ENCODE measurements at places on chromosomes 16 and 17.

- no peak for DNase-seq
These were observed 15.6 kb upstream of the PDK2 start for GRCh38 chr17:50079334-50080095.

- no peak for DNase-seq
These were observed 1.0 kb downstream of the ANTKMT start for GRCh38 chr16:721765-722540.

- DNase-seq = no peak
These were observed 729 bp downstream of the LONP2 start for GRCh38 chr16:48244863-48245195.

GRCh38 chr16:75263291-75263962 lies 12.0 kb upstream of the BCAR1 start:
- DNase-seq = no peak

DNA sequence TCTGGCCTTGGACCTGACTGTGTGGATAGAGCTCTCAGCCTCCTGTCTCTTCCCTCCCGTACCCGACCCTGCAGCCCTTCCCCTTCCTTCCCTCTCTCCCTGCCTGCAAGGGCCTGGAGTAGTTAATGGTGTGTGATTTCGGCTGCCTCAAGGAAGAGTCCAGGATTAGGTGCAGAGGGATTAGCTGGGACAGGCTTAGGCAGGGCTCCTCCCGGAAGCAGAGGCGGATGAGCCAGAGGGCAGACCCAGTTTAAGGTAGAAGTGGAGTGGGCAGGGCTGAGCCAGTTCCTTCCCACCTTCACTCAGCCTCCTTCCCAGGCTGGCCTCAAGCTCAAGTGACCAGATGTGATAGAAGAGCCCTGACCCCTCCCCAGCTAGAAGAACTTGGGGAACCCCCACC lies 16.8 kb downstream of the GUCY2D start:
- DNase-seq = no peak

DNA sequence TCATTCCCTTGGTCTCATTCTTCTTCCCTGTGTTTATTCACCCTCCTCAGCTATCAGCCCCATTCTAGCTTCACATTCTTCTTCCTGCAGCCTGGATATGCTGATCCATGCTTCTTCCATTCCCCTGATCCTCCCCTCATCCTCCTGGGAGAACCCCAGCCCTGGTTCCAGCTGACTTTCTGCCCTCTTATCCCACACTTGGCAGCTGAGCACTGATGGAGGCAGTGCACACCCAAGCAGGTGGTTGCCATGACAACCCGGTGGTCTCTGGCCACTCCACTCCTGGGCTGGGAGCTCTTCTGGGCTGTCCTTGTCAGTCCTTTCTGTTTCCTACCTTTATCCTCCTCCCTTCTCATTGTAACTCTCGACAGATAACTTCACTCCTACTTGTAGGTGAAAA lies 16.7 kb upstream of the TUBG2 start:
- no peak for DNase-seq

DNA sequence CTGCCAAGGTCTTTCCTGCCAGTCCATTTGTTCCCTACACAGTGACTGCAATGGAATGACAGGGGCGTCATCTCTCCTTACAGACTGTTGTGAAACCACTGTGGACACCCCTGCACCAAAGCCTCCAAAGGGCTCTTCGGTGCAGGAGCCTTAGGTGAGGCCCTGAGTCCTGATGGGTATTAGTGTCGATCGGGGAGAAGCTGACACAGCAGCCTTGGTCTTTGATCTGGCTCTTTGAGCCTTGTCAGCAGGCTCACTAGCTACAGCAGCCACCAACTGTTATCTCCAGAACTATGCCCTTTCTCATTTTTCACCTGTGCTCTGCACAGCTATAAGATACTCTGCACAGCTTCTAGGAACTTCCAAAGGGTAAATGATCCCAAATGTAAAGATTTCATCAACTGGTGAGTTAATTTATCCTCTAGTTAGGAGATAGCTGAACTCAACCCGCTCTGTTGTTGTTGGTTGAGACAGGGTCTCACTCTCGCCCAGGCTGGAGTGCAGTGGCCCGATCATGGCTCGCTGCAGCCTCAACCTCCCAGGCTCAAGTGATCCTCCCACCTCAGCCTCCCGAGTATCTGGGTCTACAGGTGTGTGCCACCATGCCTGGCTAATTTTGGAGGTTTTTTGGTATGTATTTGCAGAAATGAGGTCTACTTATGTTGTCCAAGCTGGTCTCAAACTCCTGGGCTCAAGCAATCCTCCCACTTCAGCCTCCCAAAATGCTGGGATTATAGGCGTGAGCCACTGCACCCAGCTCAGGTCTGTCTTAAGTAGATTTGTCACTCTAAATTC lies 19.7 kb downstream of the G6PC1 start:
- DNase-seq = no peak

DNA sequence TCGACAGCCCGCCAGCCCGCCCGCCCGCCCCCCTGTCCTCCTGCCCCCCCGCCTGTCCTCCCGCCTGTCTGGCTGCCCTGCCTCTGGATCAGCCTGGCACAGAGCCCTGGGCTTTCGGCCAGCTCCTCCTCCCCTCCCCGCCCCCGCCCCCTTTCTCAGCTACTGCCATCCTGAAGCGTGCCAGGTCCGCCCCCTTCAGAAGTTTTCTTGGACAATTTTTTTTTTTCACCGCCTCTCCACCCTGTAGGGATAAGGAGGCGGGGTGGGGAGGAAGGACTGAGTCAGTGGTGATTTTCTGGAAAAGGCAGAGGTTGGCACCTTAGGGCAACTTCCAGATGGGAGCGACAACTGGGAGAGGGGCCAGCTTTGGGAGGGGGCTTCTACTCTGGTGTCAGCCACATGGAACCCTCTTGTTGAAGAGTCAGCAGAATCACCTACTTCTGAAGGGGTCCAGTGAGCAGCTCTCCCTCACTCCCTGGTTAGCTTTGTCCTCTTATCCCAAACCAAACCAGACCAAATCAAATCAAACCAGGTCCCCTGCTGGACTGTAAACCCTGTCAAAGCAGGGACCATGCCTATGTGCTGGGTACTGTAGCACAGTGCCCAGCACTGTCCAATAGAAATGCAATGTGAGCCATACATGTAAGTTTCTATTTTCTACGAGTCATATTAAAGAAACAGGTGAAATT lies 19.7 kb downstream of the IGF2BP1 start:
- no peak for DNase-seq

DNA sequence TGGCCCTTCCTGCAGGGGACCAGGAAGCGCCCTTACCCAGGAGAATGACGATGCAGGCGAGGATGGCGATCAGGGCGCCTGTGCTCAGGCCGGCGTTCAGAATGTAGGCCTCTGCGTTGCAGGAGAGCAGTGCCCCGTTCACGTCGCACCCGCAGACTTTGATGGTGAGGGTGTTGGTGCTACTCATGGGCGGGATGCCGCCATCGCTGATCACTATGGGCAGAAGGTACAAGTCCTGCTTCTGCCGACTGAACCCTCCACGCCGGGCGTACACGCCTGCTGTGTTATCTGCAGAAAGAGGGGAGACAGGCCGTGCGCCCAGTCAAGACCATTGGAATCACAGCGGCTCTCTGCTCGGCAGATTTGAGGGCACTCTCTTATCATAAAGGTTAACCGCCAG lies 171.1 kb downstream of the CDH11 start:
- DNase-seq = no peak

DNA sequence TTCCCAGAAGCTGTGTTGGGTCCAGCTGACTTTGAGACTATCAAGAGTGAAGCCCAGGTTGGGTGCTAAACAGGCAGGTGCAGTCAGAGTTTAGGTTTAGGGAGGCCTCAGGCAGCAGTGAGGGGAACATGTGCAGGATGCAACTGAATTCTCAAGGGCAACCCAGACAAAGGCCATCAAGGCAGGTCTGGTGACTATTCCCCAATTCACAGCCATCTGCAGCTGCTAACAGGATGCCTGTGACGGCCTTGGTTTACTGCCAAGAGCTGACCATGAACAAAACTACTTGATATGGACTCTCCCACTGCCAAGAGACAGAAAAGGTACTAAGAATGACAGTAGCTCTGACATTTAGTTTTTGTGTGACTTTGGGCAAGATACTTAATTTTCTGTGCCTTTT lies 45.2 kb upstream of the BCAR1 start:
- DNase-seq = no peak

DNA sequence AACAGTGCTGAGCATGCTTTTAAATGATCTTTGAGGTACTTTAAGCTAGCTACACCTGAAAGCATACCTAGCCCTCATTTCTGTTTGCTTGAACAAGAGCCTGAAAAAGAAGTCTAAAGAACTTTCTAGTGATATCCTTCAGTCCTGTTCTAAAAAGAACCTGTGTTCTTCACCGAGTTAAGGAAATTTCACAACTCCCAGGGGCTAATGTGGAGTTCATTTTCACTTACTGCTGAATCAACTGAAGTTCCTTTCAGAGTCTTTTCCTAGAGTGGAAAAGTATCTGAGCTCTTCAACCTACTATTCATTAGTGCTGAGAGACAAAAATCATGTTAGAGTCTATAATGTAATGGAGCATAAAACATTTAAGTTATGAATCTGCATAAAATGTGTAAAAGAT lies 66.9 kb downstream of the CHD9 start:
- DNase-seq = no peak

DNA sequence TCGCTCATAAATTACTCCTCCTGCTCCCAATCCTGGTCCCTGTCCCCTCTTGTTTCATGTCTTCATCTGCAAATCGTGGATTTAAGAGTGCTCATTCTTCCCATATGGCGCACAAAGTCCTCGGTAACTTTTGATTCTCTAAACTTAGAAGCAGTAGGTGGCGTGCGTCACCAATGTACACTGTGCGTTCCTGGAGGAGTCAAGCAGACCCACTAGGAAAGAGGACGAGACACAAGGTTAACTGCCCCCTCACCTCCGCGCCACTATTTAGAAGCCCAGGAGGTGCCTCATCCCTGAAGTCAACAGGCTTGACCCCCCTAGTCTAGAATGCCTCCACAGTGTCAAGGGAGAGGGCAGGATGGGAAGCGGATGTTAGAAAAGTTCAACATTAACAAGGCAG lies 2.9 kb downstream of the SLC13A5 start:
- no peak for DNase-seq

DNA sequence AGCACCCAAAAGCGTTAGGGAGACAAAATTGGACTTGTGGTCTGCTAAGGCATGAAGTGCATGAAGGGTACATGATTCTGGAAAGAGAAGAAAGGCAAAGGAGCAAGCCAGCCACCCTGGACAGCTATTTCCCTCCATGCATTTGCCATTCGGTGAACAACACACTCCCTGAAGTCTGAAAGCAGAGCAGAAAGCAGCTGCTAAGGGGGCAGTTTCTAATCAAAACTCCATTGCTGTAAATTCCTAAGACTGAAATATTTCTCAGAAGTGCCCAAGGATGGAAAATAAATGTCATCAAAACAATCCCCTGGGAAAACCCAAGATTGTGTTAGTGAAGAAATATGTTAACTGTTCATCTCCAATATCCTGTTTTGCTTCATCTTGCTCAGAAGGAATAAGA lies 44.3 kb downstream of the PMP22 start:
- no peak for DNase-seq

DNA sequence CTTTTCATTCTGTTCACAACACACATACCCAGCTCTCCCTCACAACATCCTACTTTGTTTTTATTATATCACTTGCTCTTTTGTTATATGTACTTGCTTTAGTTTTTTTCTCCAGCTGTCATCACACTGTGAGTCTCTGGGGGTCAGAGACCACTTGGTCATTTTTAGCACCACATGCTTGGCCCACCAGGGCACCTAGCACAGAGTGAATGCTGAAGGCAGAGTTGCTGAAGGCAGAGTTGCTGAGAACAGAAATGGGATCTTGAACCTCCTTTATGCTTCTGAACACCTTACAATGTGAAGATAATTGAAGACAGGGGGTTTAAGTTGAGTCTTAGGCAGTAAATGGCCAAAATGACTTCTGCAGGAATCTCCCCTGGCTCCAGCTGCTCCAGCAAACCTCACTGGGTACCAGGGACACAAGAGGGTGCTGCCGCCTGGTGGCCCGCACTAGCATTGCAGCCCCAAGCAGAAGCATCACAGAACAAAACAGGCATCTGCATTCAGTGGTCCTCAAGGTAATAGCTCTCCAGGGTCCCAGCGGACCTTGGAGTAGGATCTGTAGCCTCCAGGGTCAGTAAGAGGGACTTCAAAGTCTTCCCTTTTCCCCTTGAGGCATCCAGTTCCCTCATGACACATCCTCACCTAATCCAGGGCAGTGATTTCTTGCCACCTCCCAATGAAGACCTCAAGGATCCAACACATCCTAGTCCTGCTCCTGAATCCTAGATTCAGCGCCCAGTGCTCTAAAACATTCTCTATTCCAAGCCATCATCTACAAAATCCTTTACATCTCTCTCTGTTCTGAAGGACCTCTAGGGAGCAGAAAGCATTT lies 1972.6 kb downstream of the TP53TG3F start:
- DNase-seq = no peak

- DNase-seq = no peak
These were observed 497.2 kb upstream of the CDH5 start for GRCh38 chr16:65869261-65869660.

- no peak for DNase-seq
These were observed 56.3 kb downstream of the PLD6 start for GRCh38 chr17:17149520-17150447.

DNA sequence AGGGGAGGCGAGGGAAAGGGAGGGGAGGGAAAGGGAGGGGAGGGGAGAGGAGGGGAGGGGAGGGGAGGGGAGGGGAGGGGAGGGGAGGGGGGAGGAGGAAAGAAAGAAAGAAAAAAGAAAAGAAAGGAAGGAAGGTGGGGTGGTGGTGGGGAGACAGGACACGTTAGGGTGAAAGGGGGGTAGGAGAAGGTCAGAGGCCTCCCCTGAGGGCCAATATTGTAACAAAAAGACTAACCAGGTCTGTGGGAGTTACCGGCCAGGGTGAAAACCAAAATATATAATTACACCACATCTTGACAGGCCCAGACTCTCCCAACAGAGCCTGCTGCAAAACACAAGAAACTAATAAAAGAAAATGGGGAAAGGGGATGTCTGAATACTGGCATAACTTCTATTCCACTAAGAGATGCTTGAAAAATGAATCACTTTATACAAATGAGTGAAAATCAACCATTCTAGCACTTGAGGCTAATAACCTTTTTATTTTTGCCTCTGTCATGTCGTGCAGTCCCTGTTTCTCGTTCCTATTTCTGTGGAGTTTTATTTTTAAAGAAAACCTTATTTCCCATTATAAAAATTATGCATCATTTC lies 10.0 kb downstream of the WDR45B start:
- DNase-seq = no peak

DNA sequence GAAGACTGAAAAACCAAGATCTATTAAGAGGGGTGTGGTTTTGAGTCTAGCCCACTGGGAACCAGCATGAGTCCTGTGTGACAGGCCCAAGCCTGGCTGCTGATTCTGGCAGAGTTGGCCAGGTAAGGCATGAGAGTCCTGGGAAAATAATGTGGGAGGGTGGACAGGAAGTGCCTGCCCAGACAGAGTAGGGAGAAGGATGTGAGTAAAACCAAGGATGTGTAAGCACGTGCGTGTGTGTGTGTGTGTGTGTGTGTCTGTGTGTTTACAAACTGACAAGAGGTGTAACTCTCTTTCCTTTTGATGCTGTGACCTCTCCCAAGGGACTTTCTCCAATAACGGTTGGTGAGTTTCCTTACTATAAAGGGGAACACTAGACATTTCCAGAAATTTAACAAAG lies 15.6 kb upstream of the TEX2 start:
- DNase-seq = no peak

- peak; percentile 79 for DNase-seq
These were observed at the start of the genes FAHD1 and HAGH for GRCh38 chr16:1826691-1827573. Gene FAHD1 (plus strand): TSS chr16:1827206. CDS start chr16:1827239, 33 bp downstream. Gene HAGH (minus strand): TSS chr16:1826825. CDS start chr16:1826787, 38 bp downstream.

GRCh38 chr17:31900877-31901276 lies 631 bp downstream of the UTP6 start:
- DNase-seq = no peak
